ENCODE measurements at places on chromosomes 3 and 15. TPM values are rescaled to one million over a fixed set of nuclear protein-coding genes. Genes with fewer than 3 reads are reported as not detected.

GRCh38 chr3:98540346-98540745 is 8.6 kb downstream of the GPR15 start:
- no peak for DNase-seq

GRCh38 chr15:35445891-35446290 is 100.1 kb downstream of the DPH6 start:
- DNase-seq = no peak

DNA sequence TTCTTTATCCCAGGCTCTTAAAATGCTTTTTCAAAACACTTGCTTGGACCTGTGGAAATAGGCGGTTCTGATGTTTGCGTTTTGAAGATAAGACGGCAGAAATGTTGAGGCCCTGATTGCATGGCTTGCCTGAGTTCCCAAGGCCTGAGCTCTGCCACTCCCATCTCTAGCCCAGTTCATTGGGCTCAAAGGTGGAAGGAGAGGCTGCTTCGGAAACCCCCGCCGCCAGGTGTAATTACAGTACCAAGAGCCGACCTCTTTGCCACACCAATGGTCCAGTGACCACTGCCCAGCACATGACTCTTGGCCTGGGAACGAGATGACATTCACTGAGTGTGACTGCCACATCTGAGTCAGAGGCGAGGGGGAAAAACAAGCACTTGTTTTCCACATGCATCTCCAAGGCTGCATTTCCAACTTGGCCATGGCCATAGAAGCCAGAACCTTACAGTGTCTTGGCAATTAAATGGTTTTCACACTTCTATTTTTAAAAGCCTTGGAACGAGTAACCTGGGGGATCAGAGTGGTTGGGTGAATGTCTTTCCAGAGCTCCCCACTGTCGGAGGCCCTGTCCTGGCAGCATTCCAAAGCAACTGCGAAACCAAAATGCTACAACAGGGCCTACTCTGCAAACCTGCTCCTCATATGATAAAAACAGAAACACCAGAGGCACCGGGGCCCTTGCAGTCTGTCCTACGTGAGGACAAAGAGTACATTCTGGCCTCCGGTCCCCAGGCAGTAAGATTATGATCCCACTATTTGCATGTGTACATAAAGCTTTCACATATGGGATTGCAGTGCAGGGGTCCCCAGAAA is 63.8 kb upstream of the CGNL1 start:
- peak; percentile 46 for DNase-seq

GRCh38 chr3:150094150-150094933 is 123.6 kb upstream of the PFN2 start:
- no peak for DNase-seq

DNA sequence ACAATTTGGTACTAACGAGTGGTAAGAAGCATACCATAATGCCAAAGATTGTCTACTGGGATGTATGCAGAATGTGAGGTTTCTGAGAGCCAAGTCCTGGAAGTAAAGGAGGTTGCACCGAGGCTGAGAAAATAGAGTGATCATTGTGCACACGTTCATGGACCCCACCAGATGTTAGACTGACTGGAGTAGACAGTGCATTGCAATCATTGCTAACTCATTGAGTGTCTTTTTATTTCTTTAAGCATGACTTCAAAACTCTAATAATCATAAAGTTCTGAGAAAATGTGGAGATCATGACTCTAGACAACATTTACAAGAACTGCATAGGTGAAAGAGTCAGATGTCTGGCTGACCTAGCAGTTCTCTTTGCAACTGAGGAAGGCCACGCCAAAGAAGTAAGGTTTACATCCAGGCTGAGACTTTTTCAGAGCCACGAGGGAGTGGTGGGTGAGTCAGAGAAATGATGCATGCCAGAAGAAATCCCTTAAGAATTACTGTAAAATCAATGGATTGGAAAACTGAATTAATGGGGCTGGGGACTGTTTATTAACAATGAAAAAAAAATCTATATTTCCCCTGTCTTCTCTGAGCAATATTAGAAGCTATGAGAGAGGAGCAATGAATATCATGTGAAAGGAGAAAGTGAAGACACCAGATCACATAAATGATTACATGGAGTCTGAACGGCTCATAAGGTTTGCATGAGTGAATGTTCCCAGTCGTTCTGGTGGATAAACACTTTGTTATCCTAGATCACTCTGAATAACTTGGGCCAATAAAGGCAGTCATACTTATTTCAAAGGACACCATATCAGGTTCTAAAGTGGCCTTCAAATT is 76.0 kb upstream of the SLC25A26 start:
- DNase-seq = no peak

TMEM108 gene
- 0.82 TPM for total RNA-seq

All from sigmoid colon (tissue), 7 donors.